ENCODE measurements at places on chromosomes 1 and 21.

GRCh38 chr1:150476754-150477153 lies 10.5 kb upstream of the TARS2 start:
- no peak for DNase-seq

DNA sequence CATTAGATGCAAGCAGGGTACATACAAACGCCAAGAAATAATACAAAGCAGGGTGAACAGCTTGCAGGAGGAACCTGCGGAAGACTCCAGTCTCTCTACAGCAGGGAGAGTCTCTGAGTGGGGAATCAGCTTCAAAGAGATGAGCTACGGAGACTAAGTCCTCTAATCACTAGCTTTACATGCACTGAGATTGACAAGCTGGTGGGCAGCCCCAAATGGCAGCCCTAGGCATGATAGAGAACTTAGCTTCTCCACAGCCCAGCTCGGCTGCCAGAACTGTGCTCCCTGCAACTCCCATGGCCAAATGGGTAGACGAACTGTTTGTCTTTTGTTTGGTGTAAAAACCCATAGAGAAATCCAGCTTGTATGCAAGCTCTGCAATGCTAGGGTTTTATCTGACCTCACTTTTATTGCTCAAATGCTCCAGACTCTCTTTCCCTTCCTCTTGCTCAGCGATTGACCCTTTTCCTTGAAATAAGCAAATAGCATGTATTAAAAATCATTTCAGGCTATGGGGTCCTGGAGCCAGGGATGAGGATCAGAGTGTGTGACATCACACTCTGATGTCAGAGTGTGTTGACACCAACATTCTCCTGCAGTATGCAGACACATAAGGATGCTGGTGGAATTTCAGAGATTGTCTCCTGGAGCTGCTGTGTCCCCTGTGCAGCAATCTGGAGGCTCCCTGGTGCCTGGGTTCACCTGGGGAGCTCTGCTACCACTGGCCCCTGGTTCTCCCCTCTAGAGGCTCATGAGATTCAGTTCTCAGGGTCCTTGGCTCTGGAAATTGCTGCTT lies 238.5 kb downstream of the TTLL7 start:
- DNase-seq = no peak

GRCh38 chr1:182183606-182184005 lies 122.1 kb upstream of the ZNF648 start:
- DNase-seq = no peak

GRCh38 chr1:226965581-226966440 lies 25.7 kb downstream of the COQ8A start:
- no peak for DNase-seq

GRCh38 chr21:31181082-31181750 lies 142.9 kb upstream of the KRTAP19-8 start:
- no peak for DNase-seq

DNA sequence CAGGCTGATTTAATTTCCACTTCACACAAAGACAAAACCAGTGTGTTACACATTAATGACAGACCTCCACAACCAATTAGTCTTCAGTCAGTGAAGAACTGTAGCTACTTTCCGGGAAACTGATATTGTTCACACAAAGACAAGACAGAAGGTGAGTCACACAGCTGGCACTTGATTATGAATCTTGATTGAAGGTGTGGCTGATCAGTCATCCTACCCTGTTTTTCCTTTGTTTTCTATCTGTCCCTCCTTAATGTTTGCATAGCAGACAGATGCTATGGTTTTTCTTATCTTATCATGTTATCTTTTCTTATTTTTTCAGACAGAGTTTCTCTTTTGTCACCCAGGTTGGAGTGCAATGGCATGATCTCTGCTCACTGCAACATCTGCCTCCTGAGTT lies 185.1 kb upstream of the GREM2 start:
- no peak for DNase-seq

- DNase-seq = no peak
Observed at GRCh38 chr1:158716335-158716734, 4.2 kb downstream of the OR6K3 start.

DNA sequence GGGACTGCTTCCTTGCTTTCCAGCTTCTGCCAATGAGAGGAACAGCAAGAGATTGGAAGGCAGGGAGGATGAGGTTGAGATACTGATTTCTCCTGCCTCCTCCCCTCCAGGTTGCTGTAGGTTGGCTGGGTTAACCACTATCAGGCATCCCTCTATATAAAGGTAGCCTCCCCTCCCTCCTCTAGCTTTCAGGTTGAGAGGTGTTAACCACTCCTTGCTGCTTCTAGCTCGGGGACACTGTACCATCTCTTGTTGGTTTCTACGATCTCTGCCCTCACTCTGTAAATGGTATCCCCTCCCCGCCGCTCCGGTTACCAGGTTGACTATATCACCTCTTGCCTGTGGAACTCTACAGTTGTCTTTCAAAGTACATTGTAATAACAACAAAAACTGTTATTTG lies 16.7 kb downstream of the LPAR3 start:
- no peak for DNase-seq

DNA sequence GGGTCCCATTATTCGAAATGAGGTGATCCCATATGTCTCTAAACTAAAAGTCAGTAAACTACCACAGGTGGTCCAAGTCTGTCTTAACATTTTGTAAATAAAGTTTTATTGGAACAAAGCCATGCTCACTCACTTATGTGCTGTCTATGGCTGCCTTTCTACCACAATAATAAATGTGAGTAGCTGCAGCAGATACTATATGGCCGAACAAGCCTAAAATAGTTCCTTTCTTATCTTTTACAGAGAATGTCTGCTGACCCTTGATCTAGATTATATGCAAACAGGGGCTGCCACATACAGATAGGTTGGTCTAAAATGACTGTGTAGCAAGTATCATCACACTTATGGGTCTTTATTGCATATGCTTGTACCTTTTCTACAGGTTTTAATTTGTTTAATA lies 140.0 kb downstream of the VAV3 start:
- no peak for DNase-seq

DNA sequence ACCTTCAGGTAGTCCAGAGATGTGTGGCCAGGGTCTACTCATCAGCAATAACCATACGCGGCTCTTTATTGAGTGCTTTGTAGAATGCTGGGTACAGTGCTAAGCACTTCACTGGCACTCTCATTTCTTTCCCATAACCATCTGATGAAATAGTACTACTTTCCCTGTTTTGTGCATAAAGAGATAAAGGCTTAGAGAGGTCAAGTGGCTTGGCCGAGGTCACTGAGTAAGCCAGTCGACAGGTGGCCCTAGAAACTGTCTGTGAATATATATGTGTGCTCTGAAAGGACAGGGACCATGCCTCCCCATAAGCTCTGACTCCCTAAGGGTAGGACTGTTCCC lies 52.8 kb downstream of the NENF start:
- DNase-seq = no peak

DNA sequence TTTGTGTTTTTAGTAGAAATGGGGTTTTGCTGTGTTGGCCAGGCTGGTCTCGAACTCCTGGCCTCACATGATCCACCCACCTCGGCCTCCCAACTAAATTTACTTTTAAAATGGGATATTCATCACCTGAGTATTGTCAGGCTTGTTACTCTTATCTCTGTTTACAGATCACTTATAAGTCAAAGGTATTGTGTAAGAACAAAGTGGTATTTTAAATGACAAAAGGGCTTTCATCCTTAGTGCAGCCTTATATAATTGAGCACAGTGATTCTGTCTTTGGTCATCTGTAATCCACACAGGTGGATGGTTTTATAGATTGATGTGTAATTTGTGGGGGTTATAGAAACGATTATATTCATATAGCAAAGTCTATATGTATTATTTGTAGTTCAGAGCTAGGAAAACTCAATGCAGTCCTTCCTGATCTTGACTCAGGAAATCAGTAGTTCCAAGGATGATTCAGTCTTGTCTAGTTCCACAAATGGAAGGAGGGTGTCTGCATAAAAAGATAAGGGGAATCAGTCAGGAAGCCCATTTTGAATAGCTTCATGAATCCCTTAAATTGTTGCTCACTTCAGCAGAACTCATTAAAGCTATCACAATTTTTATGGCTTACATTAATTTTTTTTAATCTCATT lies 34.6 kb downstream of the STXBP3 start:
- DNase-seq = no peak

GRCh38 chr1:68917456-68917855 lies 420.6 kb upstream of the DEPDC1 start:
- DNase-seq = no peak

DNA sequence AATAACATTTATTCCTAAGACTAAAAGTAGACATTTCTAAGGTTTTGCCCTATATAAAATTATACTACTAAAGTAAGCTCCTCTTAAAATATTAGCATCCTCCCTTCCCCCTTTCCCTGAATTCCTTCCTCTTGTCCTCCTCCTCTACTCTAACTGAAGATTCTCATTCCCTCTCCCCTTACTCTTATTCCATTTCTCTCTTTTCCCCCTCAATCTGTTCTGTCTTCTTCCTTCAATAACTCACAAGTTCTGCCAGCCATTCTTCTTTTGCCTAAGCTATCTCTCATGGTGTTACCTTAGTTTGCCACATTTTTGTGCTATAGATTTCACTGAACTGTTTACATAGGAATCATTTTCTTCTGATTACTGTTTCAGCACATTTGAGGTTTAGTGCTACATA lies 10.7 kb downstream of the LRIF1 start:
- no peak for DNase-seq

DNA sequence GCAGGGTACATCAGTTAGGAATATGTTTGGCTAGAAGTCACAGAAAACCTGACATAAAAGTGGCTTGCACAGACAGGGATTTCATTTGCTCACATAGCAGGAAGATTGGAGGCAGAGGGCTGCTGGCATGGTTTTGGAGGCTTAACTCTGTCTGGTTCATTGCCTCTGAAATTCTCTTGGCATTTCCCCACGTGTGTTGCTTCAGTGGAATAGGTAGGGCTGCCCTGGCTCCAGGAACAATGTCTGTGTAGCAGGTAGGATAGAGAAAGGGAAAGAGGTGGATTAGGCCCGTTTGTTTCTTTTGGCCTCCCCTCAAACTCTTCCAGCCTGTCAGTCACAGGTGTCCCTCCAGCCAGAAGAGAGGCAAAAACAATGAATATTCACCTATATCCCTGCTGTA lies 20.5 kb upstream of the SIPA1L2 start:
- no peak for DNase-seq

DNA sequence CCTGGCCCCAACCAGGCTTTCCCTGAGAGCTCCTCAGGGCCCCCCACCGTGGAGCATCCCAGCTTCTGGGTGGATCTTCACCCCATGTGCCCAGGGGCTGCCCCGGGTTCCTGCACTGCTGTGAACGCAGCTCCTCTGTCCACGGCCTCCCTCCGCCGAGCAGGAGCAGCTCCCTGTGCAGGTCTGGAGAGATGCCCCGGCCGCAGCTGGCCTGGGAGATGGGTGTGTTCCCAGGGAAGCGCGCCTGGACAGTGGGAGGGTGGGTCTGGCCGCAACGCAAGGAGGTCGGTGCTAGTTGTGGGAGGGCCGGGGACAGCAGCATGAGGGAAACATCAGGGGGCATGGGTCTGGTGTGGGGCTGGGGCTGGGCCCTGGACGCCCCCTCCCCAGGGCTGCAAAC lies 71.3 kb downstream of the MORN1 start:
- no peak for DNase-seq

DNA sequence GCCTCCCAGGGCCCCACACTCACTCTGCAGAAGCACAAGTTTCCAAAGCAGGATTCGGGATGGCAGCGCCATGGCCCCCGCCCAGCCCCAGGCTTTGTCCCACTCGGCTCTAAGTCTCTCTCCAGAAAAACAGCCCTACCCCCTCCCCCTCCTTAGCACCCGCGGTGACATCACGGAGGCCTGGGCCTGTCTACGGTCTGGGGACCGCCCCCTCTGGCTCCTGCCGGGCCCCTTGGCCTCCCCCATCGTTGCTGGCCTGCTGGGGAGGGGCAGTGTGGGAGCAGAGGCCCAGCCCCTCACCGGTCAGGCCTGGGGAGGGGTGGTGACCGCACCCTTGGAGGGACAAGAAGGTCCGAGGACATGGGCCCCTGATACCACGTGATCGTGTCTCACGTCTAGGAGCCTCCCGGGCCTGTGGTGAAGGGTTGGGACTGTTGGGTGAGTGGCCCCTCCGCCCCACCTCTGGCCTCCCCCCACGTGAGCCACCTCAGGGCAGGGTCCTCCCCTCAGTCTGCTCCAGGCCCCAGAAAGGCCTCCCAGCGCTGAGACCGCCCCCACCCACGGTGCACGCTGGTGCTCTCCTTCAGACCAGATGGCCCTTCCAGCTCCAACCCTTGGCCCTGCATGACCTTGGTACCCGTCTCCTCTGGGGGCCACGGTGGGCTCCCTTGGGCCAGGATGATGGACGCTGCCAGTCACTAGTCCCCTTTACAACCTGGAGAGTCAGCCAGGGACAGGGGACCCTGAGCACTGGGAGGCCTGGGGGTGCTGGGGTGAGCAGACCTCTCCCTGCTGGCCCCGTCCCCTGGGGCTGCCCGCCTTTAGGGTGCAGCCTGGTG lies at the start of gene MXRA8:
Gene MXRA8 (minus strand): TSS at position 123 of the 839 bp plus-strand sequence. CDS start 51 bp downstream, at position 72.
- DNase-seq = peak; percentile 62

- no peak for DNase-seq
Observed at GRCh38 chr1:165434281-165434680, 10.6 kb downstream of the RXRG start.

DNA sequence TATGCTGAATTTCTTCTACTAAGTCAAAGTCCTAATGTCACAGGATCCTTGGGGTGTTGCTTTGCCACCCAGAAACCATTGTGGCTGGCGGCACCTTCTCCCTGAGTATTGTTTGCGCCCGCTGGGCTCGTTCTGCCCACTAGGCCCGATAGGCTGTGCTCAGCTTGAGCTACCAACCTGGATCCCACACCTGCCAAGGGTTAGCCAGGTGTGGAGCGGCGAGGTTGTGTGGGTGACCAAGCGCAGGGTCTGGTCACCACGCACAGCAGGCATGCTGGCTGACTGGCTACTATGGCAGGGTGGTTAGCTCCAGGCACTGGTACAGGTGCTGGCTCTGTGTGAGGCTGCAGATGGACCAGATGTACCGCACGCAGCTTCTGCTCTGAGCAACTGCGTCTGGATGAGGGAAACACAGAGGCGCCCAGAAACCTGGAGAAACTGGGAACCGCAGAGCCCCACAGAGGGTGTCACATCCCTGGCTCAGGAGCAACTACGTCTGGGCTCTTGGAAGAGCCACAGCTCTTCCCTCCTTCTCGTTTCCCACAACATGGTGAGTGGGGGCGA lies 50.3 kb upstream of the SCYL3 start:
- no peak for DNase-seq

GRCh38 chr21:37530901-37531351 lies 164.4 kb downstream of the DYRK1A start:
- no peak for DNase-seq

- DNase-seq = peak; percentile 34
Observed at GRCh38 chr1:233394860-233395717, 67.6 kb downstream of the MAP3K21 start.

All from right renal pelvis (tissue), 4 donors.